Transverse colon (tissue), 4 donors: ENCODE measurements at places on chromosomes 11 and 22. TPM values are rescaled to one million over a fixed set of nuclear protein-coding genes. Genes with fewer than 3 reads are reported as not detected.

DNA sequence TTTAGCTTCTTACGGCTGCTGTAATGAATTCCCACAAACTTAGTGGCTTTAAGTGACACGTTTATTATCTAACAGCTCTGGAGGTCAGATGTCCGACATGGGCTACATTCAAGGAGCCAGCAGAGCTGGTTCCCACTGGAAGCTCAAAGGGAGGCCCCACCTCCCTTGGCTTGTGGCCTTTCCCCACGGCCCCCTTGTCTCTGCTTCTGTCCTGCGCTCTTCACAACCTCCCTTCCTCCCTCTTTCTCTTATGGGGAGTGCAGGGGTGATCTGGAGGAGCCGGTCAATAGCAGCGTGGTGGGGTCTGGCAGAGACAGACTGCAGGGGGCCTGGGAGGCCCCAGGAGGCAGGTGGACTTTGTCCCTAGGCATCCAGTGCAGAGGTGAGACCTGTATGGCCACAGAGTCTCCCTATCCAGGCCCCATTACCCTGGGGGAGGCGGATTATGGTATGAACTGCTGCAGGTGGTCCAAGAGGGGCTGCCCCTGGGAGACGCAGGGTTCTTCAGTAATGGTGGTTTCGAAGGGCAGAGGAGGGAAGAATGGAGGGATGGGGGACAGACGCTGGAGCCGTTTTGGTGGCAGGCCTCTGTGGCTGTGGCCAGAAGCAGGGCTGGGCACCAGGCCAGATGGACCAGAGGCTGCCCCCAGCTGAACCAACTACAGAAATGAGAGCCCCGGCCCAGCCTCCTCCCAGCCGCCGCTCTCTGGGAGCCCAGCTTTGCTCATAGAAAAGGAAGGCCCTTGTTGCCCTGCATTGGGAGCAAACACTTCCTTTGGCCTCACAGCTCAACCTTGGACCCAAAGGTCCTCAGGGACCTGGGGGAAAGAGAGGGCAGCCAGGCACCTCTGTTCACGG is 30.7 kb upstream of the KCNQ1OT1 start:
- no peak for DNase-seq

The NAGA gene
- total RNA-seq: 80.1 TPM

DNA sequence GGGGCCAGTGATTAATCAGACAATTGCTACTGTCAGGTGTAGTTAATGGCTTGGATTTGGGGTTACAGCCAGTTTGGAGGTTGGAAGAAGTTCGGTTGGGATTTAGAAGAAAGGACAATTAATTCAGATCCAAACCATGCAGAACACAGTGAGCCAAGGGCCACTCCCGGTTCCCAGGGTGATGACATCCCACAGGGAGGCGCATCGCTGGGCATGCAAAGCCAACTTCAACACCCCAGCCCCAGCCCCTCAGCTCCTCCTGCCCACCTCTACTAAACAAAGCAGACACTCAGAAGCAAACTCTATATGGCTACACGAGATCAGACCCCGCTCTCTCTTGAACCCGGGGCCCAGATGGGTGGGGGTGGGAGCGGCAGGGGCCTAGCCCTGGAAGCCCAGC is 10.2 kb downstream of the MB start:
- no peak for DNase-seq

- no peak for DNase-seq
Measured at GRCh38 chr11:9037963-9038362, 34.2 kb upstream of the NRIP3 start.

The KRTAP5-8 gene
- total RNA-seq: 3.2 TPM

DNA sequence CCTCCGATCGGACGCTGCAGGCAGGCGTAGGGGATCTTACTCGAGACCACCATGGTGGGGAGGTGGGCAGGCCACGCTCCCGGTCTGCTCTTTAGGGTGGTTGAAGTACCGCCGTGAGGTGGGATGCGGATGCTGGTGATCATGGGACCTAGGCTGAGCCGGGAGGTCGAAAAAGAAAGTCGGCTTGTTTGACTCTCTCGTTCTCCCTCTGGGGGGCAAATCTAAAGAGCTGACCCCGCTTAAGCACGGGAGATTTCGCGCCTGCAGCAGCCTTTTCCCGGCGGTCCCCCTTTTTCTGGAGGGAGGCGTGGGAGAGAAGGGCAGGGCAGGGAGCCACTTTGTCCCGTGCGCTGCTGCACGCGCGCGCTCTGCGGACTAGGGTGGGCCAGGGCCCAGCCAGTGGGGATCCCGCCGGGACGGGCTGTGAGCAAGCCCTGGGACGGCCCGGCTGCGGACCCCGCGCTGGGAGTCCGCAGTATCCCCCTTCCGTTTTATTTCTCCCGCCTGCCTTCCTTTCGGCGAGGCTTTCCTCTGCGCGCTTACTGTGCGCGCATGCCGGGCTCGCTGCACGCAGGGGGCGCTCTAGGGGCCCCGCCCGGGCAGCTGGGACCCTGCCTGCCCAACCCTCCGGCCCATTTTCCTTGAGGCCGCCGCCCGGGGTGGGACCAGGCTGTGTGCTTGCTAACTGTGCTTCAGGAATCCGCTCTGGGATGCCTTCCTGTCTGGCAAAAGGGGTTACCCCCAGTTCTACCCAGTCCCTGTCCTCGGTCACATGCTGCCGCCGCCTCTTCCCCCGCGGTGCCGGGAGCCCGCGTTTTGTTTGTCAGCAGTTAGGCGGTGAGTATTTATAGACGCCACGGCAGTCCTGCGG is 81.0 kb downstream of the PRR5L start:
- DNase-seq: peak; percentile 78
